Mesendoderm (in vitro differentiated cells): ENCODE measurements at places on chromosomes 6 and 20.

DNA sequence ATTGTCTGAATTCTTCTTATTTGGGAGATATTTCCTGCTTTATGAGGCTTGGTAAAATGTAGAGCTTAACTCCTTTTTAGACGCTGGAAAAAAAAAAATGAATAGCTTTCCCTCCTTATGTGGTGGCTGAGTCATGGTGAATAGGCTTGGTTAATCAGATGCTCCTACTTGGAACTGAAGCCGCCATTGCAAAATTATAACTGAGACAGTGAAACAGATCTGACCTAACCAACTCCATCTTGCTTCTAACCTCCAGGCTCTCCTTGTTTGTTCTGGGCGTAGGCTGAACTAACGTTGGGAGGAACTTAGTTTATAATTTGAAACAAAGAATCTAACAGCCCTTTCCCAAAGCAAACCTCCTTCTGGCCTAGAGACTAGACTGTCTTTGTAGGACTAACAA is 43.2 kb upstream of the PLCB4 start:
- no peak for DNase-seq
- no peaks in the 10 kb centered on the region for H3K27me3 ChIP-seq
- no peaks in the 10 kb centered on the region for H3K4me1 ChIP-seq
- H3K4me3 ChIP-seq, result no peak overlapping the region

DNA sequence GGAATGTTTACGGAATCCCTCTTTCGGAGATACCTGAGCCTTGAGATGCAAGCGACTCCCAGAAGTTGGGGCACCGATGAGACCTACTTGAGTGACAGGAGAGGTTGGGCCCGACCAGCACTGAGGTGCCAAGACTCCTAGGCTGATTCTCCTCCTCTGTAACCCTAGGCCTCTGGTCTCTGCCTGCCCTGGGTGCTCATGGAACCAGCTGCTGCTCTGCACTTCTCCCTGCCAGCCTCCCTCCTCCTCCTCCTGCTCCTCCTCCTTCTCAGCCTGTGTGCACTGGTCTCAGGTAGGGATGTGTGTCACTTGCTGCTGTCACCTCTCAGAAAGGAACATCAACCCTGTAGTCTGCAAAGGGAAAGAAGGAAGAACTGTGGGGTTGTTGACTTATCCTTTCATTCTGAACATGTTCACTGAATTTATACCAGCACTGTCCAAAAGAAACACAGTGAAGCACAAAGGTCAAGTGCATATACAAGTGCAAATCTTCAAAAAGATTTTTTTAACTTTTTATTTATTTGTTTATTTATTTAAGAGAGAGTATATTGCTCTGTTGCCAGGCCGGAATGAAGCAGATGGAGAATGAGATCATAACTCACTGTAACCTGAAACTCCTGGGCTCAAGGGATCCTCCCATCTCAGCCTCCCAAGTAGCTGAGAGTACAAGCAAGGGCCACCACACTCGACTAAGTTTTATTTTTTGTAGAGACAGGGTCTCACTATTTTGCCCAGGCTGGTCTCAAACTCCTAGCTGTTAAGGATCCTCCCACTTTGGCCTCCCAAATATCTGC is 913 bp downstream of the BTN2A2 start:
- DNase-seq, result peak; percentile 63
- peak overlapping the region; percentile 85 for H3K4me3 ChIP-seq
- H3K27ac ChIP-seq, result no peak overlapping the region
- no peaks in the 10 kb centered on the region for H3K27me3 ChIP-seq

DNA sequence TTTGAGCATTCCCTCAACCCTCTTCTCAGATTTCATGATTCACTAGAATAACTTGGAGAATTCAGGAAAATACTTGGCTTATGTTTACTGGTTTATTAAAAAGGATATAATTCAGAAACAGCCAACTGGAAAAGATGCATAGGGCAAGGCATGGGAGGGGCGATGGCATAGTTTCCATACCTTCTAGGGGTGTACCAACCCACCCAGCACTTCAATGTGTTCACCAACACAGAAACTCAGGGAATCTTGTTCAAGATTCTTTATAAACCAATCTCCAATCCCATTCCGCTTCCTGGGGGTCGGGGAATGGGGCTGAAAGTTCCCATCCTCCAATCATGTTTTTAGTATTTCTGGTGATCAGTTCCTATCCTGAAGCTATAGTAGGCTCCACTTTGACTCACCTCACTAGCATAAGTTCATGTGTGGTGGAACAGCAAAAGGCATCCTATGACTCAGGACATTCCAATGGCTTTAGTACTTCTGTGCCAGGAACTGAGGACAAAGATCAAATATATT is 164.4 kb downstream of the SIM1 start:
- no peak overlapping the region for H3K27ac ChIP-seq
- no peaks in the 10 kb centered on the region for H3K36me3 ChIP-seq
- H3K4me1 ChIP-seq, result peaks cover 4% of the 10 kb centered on the region
- no peaks in the 10 kb centered on the region for H3K27me3 ChIP-seq

DNA sequence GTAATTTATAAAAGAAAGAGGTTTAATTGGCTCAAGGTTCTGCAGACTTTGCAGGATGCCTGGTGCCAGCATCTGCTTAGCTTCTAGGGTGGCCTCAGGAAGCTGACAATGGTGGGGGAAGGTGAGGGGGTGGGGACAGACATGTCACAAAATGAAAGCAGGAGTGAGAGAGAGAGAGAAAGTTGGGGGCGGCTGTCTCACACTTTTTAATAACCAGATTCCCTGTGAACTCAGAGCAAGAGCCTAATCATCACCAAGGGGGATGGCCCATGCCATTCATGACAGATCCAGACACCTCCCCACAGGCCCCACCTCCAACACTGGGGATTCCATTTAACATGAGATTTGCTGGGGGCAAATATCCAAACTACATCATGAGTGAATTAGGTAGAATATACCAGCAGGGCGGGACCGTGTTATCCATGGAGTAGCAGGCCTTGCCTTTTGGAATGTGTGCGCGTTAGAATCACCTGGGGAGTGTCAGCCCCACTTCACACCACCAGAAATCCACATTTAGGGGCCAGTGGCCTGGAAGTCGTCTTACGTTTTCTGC is 258.8 kb downstream of the CDH4 start:
- peak; percentile 94 for DNase-seq
- no peaks in the 10 kb centered on the region for H3K36me3 ChIP-seq
- no peaks in the 10 kb centered on the region for H3K27me3 ChIP-seq
- H3K27ac ChIP-seq, result peak overlapping the region; percentile 49
- peaks cover 11% of the 10 kb centered on the region for H3K4me1 ChIP-seq

DNA sequence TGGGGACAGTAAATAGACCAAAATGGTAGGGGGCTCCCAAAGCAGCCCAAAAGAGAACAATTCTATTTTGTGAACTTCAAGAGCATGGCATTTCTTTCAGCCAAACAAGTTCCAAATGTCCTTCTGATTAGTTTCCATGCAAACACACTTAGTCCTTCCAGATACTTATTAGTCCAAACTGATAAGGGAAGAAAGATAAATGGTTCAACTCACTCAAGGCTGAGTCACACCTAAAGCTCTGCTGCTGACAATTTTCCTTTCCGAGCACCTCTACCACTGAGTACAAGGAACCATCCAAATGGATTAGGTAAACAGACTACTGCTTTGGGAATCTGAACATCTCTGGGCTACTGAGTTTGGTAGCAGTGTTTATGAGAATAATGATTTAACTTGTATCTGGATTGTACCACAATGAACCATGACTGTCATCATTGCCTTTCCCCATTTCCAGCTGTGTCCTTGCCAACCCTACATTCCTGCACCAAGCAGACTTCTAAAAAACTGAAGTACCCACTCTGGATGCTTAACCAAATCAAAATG is 71.2 kb downstream of the TNFRSF21 start:
- H3K36me3 ChIP-seq, result no peaks in the 10 kb centered on the region
- DNase-seq, result peak; percentile 39
- H3K27me3 ChIP-seq, result no peaks in the 10 kb centered on the region
- no peak overlapping the region for H3K27ac ChIP-seq

- no peaks in the 10 kb centered on the region for H3K27me3 ChIP-seq
- H3K4me1 ChIP-seq, result peaks cover 25% of the 10 kb centered on the region
- H3K27ac ChIP-seq, result peak overlapping the region; percentile 42
- H3K36me3 ChIP-seq, result peaks cover 7% of the 10 kb centered on the region
- peak; percentile 80 for DNase-seq
Observed at GRCh38 chr6:31737991-31738979, 1.5 kb upstream of the MSH5 start.

- H3K36me3 ChIP-seq, result no peaks in the 10 kb centered on the region
- no peak overlapping the region for H3K27ac ChIP-seq
- H3K27me3 ChIP-seq, result no peaks in the 10 kb centered on the region
- H3K4me3 ChIP-seq, result no peak overlapping the region
- peak; percentile 29 for DNase-seq
Observed at GRCh38 chr6:39684790-39685488, 40.3 kb downstream of the KIF6 start.

DNA sequence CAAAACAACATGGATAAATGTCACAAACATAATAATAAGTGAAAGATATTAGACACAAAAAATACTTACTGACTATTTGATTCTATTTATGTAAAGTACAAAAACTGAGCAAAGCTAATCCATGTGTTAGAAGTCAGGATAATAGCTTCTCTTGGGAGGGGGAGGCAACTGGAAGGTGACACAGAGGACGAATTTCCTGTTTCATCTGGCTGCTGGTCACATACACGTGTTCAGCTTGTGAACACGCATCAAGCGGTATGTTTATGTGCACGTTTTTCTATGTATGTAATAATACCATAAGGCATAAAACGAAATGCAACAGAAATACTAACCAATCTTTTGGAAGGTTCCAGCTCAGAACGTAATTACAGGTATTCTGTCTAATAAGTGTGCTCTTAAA is 54.3 kb downstream of the MKKS start:
- no peak overlapping the region for H3K4me3 ChIP-seq
- no peaks in the 10 kb centered on the region for H3K36me3 ChIP-seq
- no peaks in the 10 kb centered on the region for H3K27me3 ChIP-seq
- DNase-seq, result no peak
- no peaks in the 10 kb centered on the region for H3K4me1 ChIP-seq
- H3K27ac ChIP-seq, result no peak overlapping the region

DNA sequence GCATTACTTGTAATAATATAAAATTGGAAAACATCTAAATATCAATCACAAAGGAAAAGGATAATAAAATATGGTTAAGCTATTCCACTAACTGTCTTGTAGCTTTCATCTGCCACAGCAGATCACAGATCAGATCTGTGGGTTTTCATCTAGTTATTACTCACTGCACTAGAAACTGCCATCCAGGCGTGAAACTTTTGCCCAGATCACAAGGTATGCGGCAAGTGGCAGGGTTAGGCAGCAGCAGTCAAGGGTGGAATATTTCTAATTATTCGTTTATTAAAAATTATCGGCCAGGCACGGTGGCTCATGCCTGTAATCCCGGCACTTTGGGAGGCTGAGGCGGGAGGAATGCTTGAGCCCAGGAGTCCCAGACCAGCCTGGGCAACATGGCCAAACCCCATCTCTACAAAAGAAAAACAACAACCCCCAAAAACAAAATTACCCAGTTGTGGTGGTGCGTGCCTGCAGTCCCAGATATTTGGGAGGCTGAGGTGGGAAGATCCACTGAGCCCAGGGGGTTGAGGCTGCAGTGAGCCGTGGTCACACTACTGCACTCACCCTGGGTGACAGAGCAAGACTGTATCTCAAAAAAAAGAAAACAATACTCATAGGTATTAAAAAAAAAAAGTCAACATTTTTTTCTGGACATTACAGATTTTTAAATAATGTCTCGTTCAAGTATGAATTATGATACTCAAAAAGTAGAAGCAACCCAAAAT is 32.1 kb downstream of the BEND3 start:
- H3K36me3 ChIP-seq, result peaks cover 4% of the 10 kb centered on the region
- H3K27me3 ChIP-seq, result no peaks in the 10 kb centered on the region
- H3K4me1 ChIP-seq, result no peaks in the 10 kb centered on the region
- no peak overlapping the region for H3K27ac ChIP-seq
- H3K4me3 ChIP-seq, result no peak overlapping the region

- H3K36me3 ChIP-seq, result no peaks in the 10 kb centered on the region
- H3K27ac ChIP-seq, result no peak overlapping the region
- H3K4me3 ChIP-seq, result no peak overlapping the region
- peak; percentile 95 for DNase-seq
- peaks cover 2% of the 10 kb centered on the region for H3K4me1 ChIP-seq
Observed at GRCh38 chr20:53331151-53331973, 262.3 kb downstream of the ZNF217 start.

GRCh38 chr6:54086439-54086838 is 24.8 kb upstream of the MLIP start:
- no peak overlapping the region for H3K4me3 ChIP-seq
- no peaks in the 10 kb centered on the region for H3K4me1 ChIP-seq
- no peaks in the 10 kb centered on the region for H3K36me3 ChIP-seq
- H3K27me3 ChIP-seq, result no peaks in the 10 kb centered on the region
- H3K27ac ChIP-seq, result no peak overlapping the region

GRCh38 chr20:36744243-36744642 is 1.6 kb downstream of the NDRG3 start:
- no peaks in the 10 kb centered on the region for H3K27me3 ChIP-seq
- no peak overlapping the region for H3K4me3 ChIP-seq
- peak overlapping the region; percentile 27 for H3K27ac ChIP-seq
- no peaks in the 10 kb centered on the region for H3K36me3 ChIP-seq
- no peak for DNase-seq
- peaks cover 4% of the 10 kb centered on the region for H3K4me1 ChIP-seq

DNA sequence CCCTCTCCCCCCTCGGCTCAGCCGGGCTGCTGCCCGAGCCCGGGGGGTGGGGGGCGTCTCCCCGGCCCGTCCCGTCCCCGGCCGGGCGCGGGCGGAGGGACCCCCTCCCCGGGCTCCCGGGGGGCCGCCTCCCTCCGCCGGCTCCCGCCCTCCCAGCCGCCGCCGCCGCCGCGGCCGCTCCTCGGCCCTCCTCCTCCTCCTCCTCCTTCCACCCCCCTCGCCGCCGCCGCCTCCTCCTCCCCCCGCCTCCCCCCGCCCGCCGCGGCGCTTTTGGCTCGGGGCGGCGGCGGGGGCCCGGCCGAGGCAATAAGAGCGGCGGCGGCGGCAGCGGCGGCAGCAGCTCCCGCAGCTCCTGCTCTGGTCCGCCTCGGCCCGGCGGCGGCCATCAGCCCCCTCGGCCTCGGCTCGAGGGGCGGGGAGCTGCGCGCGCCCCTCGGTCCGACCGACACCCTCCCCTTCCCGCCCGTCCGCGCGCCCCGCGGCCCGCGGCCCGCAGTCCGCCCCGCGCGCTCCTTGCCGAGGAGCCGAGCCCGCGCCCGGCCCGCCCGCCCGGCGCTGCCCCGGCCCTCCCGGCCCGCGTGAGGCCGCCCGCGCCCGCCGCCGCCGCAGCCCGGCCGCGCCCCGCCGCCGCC is 38.7 kb downstream of the GNAS start:
- peak; percentile 81 for DNase-seq
- no peak overlapping the region for H3K4me3 ChIP-seq
- H3K4me1 ChIP-seq, result peaks cover 5% of the 10 kb centered on the region
